Vagina (tissue), 2 donors: ENCODE measurements at places on chromosomes 12 and 14.
A peak's percentile ranks its signal among the peaks of the same experiment; 100 is the strongest.

DNA sequence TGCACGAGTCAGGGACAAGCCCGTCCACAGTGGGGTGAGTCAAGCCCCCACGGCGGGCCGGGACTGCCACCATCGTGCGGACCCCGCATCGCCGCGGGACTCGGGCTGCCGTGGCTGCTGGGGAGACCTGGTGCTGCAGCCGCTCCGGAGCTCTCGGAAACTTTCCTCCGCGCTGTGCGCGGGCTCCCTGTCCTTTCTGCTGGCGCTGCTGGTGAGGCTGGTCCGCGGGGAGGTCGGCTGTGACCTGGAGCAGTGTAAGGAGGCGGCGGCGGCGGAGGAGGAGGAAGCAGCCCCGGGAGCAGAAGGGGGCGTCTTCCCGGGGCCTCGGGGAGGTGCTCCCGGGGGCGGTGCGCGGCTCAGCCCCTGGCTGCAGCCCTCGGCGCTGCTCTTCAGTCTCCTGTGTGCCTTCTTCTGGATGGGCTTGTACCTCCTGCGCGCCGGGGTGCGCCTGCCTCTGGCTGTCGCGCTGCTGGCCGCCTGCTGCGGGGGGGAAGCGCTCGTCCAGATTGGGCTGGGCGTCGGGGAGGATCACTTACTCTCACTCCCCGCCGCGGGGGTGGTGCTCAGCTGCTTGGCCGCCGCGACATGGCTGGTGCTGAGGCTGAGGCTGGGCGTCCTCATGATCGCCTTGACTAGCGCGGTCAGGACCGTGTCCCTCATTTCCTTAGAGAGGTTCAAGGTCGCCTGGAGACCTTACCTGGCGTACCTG lies 1.1 kb downstream of the PDE3A start:
- DNase-seq: peak; percentile 88

DNA sequence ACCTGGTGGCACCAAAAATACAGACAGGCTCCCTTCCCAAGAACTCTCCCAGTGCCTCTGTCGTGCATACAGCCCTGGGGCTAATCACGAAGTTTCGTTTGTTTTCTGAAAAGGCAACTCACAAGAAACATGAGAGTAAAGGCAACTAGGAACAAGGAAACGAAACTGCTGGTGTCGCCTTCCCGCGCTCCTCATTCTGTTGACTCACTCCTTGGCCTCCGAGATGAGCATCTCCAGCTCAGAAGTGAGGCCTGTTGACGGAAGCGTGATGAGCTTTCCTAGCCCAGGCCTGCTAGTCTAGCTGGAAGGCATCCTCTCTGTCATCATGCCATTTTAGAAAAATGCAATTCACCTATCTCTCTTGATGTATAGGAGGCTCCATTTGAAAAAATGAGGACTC lies 50.5 kb downstream of the TTC9 start:
- DNase-seq: no peak

DNA sequence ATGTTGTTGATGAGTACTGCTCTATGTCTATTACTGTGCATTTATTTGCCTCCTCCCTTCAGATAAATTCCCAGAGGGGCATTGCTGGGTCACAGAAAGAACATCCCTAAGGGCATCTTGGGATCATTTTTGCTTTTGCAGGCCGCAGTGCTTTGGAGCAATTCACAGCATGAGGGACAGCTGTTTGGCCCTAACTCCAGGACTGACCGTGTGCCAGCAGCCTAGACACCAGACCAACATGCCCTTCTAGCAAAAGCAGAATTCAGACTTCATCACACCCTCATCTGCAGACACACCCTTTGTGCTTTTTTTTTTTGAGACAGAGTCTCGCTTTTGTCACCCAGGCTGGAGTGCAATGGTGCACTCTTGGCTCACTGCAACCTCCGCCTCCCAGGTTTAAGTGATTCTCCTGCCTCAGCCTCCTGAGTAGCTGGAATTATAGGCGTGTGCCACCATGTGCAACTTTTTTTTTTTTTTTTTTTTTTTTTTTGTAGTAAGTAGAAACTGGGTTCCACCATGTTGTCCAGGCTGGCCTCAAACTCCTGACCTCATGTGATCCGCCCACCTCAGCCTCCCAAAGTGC lies 31.0 kb downstream of the RNF34 start:
- no peak for DNase-seq

GRCh38 chr14:67837011-67837624 lies 17.5 kb downstream of the RAD51B start:
- no peak for DNase-seq

GRCh38 chr12:70122804-70123203 lies 120.4 kb upstream of the CNOT2 start:
- DNase-seq: no peak

DNA sequence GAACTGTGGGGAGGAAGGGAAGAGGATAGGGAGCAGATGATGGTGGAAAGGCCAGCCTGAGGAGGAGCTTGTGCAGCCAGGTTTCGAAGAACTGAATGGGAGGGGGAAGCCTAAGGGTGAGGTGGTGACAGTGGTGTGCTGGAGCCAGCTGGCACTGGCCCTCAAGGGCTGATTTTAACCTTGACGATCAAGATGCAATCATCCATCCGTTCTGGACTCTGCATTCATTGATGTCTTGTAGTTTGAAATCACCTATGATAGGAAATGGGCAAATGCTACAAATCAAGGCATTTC lies 2.8 kb upstream of the ATG101 start:
- no peak for DNase-seq

DNA sequence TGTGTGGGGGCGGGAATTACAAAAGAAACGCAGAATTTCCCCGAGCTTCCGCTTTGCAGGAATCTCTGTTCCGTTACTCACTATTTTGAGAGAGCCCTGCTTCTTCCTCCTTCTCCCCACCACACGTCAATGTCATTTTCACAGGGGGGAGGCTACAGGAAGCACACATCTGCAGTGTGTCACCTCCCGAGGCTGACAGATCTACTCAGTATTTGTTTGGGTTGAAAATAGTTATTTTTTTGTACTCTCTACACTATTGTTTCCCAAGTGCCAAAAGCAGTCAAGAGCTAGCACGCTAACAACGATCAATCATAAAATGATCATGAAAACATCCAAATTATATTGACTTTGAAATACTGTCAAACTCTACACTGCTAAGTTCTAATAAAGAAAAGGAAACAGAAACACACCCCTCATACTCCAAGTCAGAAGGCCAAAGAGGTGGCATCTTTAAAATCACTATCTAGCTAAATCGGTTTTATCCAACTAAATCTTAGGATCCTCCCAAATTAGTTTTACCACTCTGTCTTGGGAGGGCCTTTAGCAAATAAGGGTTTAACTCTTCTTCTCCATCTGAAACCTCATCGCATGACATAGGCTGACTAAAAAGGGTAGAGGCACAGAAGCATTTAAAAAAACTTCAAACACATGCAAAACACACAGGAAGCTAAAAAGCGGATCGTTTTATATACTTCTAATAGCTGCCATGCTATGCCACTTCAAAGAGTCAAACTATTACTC lies 51.8 kb downstream of the FOXN3 start:
- DNase-seq: no peak

GRCh38 chr12:28378736-28379135 lies 188.5 kb downstream of the CCDC91 start:
- DNase-seq: no peak

DNA sequence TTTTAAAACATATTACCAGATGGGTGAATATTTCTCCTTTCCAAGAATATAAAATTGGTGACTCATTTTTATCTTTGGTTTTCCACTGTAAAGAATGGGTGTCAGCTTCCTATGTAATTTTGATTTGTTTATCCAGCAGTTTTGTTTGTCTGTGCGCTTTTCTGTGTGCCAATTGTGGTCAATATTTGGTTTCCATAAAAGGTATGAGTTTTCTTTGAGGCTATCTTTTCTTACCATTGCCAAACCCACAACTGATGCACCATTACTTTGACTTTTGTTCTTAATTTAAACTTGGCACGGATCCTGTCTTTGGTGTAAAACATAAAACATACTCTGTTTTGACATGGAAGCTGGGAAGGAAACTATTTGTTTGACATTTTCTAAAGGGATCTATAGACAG lies 78.8 kb upstream of the NAV3 start:
- DNase-seq: no peak

DNA sequence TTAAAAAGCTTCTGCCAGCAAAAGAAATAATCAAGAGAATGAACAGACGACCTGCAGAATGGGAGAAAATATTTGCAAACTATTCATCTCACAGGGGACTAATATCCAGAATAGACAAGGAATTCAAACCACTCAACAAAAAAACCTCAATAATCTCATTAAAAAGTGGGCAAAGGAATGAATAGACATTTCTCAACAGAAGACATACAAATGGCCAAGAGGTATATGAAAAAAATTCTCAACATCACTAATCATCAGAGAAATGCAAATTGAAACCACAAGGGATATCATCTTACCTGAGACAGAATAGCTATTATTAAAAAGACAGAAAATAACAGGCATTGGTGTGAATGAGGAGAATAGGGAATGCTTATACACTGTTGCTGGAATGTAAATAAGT lies 270.0 kb downstream of the DACT1 start:
- no peak for DNase-seq

DNA sequence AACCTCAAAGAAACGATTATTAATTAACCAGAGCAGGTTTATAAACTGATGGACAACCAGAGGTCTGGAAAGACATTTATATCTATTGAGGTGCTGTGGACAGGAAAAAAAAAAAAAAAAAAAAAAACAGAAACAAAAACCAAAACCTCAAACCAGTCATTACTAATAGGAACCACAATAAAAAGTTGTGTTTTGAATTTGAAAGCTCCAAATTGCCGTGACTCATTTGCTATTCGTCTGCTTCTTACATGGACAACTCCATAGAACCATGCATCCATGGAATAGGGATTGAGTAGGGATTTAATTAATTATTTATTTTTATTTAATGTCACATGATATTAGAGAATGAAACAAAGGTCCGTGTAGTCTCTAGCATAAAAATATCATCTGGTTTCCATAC lies 134.1 kb upstream of the SSTR1 start:
- DNase-seq: no peak

- no peak for DNase-seq
Observed at GRCh38 chr12:113040722-113041171, 15.8 kb upstream of the DTX1 start.

- DNase-seq: no peak
Observed at GRCh38 chr14:35335388-35336092, 43.4 kb downstream of the PSMA6 start.

GRCh38 chr14:85417396-85417795 lies 112.5 kb upstream of the FLRT2 start:
- DNase-seq: no peak

DNA sequence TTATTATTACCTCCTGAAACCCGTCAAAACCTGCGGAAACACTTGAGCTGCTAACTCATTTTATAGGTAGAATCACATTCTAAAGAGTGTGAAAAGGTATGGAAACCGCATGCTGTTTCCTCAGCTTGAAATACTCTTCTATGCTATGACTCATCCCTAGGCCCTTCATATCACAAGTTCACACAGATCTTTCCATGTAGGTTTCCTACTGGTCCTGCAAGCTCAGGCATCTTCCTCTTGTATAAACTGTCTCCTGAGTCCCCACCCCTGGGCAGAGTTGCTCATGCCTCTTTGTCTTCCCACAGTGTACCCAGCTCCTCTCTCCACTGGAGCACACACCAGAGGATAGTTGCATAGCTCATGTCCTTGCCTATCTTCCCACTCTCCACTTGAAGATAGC lies 84.7 kb downstream of the CMAS start:
- DNase-seq: no peak

GRCh38 chr12:13576935-13577500 lies 380.5 kb downstream of the EMP1 start:
- DNase-seq: no peak

DNA sequence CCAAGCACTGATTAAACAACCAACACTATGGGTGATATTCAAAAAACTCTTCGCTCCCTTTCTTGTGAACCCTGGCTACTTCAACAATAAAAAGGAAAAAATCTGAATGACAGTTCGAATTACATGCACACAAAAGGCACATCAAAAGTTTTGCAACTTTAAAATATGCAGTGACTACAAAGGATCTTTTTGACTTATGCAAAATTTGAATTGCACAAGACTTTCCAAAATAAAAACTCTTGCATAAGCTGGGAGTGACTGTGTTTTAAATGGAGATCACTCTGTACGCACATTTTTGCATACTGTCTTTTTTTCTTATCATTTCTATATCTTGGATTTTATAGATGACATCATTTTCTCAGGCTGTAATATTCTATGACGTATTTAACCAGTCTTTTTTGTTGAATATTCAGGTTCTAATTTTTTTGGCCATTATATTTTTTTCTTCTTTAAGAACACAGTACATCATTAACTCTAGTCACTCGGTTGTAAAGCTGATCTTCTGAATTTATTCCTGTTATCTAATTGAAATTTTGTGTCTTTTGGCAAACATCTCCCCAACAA lies 667.6 kb upstream of the TBX3 start:
- DNase-seq: no peak

- no peak for DNase-seq
Observed at GRCh38 chr14:20274062-20274461, 31.7 kb downstream of the TTC5 start.

DNA sequence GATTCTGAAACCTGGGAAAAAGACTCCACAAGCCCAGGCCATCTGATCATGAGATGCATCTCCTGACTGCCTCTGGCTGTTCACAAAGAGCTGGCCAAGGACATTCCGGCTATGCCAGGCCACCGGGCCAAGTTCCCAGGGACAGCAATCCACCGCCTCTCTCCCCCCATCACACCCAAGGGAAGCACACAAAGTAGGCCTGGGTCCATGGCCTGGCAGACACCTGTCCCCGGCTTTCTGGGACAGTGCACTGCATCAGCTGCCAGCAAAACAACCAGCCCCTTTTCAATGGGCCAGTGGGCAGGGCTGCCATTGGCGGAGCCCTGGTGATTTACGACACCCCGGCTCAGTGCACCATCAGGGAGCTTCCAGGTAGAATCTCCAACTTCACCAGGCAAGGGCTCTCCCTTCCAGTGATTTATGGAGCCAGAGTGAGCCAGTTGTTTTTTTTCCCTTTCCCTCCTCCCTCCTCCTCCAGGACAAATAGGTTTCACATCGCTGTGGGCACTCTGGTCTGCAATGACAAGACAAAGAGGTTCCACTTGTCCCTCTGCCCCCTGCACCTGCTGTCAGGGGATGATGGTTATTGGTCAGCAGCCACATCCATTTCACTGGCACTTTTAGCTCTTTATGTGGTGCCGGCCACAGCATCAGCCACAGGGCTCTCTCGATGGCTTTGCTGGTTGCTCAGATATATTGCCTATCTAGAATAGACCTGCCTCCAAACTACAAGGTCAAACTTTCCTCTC lies 149.6 kb downstream of the SLC38A6 start:
- no peak for DNase-seq

- DNase-seq: no peak
Observed at GRCh38 chr12:67068761-67069450, 200.3 kb upstream of the CAND1 start.

GRCh38 chr12:51705450-51705849 lies 114.4 kb downstream of the SCN8A start:
- DNase-seq: no peak

GRCh38 chr12:6620137-6620884 lies 13.1 kb upstream of the CHD4 start:
- DNase-seq: no peak

DNA sequence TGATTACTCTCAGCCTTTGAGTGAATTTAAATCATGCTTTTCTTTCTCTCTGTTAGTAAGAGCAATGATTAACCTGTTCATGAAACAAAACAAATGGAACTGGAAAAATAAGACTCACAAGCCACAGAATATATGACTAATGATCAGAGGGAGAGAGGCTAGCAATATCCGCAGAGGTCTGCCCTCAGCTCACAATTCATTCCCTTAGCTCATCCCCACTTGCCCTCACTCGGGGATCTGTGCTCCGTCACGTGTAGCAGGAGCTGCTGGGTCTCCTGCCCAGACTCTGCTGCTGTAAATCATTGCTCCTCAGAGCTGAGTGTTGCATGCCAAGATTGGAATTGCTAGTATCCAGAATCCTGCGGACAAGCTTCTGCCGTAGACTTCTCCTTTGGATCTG lies 53.1 kb upstream of the GNG2 start:
- DNase-seq: no peak
